Activated T-helper 1 cell treated with anti-CD3 and anti-CD28 coated beads, Interleukin-2, amount 50 U/mL, for 16 hours (primary cell): ENCODE measurements at places on chromosomes 7 and 10.

DNA sequence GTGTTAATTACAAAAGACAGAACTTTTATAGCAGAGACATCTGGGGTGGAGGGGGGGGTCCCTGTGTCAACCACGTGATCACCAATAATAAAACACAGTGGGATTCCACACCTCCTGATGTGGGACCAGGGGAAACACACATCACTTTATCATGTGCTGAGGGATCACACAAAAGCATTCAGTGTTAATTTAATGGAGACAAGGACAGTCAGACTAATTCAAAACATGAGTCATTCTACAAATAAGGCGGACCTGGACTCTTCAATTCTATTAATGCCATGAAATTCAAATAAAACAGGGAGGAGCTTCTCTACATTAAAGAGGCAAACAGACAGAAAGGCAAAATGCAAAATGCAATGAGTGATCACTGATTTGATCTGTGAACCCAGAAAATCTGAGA lies 67.3 kb upstream of the PFKP start:
- DNase-seq: no peak

GRCh38 chr7:156480671-156481070 lies 159.9 kb upstream of the RNF32 start:
- no peak for DNase-seq

DNA sequence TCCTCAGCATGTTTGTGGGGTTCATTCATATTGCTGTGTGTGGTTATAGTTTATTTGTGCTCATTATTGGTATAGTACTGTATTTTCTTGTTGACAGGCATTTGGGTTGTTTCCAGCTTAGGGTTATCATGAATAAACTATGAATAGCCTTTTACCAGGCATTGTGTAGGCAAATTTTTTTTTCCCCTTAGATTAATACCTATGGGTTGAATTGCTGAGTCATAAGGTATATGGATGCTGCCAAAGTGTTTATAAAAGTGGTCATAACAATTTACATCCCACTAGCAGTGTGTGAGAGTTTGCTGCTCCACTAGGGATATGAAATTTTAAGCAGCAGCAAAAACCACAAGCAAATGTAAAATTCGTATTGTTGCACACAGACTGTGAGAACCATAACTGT lies 175.0 kb downstream of the PLPP4 start:
- no peak for DNase-seq

DNA sequence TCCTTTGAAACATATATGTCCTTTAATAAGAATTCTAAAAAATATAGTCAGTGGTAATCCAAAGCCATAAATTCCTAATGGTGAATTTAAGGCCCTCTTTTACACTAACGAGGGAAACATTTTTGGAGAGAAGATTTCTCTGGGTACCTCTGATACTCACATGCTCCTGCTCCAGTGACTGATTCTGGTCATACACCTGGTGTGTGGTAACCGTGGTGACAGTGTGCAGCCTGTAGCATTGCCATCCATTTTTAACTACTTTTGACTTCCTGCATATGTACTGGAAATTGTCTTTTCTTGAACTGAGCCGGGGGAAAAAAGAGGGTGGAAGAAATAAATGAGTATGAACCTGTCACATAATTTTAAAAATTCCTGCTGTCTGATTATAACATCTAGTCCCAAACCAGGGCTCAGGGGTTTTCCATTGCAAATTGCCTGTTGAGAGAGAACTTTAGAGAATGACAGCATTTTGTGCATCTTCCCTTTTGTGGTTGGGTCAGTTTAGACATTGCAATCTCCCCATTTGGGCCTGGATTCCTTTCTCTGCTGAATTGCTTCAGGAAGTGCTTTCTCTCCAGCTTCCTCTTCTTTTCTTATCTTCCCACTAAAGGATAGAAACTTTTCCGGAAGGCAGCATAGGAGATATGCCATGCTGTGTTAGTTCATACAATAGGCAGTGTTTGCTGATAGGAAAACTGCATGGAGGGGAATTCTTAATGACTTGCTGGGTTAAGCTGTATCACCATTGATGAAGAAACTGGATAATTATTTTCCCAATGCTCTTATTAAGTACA lies 125.5 kb downstream of the GRM3 start:
- DNase-seq: no peak

- DNase-seq: no peak
These were observed 250.0 kb upstream of the KLF6 start for GRCh38 chr10:4034907-4035598.
